ENCODE measurements at places on chromosomes 12 and 14.

- no peak for DNase-seq
These were observed 41.3 kb downstream of the CDC42BPB start for GRCh38 chr14:103016071-103016470.

DNA sequence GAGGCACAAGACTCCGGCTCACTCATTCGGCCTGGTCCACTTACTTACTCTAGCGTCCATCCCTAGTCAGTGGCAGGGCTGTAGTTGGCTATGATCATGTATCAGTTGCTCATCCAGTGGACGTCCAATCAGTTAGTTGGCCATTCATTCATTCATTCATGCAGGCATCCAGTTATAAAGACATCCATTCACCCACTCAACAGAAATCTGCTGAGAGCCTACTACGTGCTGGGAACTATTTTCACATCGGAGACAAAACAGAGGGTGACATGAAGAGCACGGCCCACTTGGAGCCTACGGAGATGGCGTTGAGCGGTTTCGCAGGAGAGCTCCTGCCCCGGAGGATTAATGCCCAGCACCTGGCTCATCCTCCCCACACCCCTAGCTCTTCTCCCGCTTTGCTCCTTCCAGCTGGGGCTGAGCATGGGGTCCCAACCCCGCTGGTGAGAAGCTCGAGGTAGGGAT, 49.7 kb downstream of the SNAPC1 start:
- no peak for DNase-seq

DNA sequence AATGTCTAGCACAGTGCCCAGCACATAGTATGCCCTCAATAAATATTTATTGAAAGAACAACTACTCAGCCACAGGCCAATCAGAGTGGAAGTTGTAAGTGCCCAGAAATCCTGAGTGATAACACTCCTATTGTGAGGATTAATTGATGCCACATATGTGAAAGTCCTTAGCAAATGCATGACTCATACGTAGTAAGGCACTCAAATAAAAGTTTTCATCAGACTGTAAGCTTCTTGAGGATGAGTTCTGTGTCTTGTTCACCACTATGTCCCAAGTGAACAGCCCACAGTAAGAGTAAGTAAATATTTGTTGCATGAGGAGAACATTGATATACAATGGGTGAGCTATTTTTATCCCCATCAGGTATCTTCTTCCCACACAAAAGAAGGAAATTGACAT, 24.7 kb upstream of the ANO6 start:
- DNase-seq, result no peak

GRCh38 chr14:99181241-99181640, 90.8 kb downstream of the BCL11B start:
- DNase-seq, result no peak

- DNase-seq, result no peak
These were observed 22.2 kb upstream of the RDH16 start for GRCh38 chr12:56979628-56980027.

GRCh38 chr14:29339494-29340172, 573.0 kb downstream of the FOXG1 start:
- DNase-seq, result no peak

DNA sequence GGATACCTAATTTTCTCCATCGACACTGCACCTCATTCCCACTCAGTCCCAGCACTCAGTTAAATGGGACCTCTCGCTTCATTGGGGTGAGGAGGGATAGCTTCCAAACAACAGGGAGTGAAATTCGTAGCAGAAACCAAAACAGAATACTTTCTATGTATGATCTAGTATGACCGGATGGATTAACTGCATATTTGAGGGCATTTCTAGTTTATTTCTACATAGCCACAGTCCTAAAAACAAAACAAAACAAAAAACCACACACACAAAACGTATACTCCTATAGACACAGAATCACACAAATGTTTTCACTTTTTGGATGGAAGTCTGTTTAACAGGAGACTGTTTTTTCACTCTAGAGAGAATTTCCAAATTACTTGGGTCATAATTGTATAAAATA, 307.5 kb upstream of the FKBP4 start:
- DNase-seq, result no peak

DNA sequence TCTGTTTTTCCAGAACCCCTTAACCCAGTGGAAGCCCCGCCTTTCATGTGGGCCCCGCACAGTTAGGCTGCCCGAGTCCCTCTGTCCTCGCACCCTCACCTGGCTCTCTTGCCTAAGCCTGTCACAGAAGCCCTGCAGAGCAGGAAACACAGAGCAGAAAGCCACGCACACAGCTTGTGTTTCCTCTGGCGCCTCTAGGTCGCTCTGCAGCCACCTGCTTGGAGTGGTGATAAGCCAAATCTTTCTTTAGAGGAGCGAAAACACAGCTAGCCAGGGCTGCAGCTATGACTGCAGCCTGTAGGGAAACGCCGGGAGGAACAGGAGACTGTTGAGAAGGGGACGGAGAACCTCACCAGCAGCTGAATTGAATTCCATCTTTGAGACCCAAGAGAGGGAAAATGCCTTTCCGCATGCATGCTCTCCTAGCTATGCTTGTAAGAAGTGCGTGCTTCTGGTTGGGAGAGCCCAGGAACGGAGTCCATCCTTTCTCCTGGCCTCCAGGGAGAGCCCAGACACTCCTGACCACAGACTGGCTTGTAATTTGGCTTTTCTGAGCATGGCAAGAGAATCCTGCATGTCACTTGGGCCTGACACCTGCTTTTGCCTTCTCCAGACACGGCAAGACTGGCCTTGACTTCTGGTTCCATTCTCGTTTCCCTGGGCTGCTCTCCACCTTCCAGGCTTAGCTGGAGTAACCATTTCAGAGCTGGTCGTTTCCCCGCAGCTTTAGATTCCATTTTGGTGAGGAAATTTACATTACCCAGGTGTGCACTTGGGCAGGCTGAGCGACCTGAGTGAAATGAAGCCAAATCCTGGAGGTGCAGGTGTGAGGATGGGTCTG, 301.6 kb downstream of the CACNA1C start:
- DNase-seq, result no peak

- no peak for DNase-seq
These were observed 340.7 kb upstream of the DDHD1 start for GRCh38 chr14:53493860-53494259.

GRCh38 chr12:54195737-54196347, 7.1 kb upstream of the SMUG1 start:
- no peak for DNase-seq

GRCh38 chr14:99730876-99731546, 46.9 kb downstream of the CYP46A1 start:
- no peak for DNase-seq

DNA sequence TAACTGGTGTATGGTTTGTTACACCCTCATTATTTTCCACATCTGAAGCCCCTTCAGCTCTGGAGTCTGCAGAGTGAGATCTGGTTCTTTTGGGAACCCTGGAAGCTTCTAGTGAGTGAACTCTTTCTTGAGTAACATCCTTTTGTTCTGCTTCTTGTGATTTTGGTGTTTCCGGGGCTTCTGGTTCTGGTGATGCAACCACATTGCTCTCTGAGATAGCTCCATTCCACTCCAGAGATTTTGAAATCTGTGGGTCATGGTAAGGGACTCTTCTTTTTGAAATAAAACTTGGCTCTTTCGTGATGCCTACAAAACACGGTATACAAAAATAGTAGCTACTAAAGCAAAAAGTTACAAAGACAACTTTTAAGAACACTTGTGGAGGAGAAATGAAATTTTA, 5.4 kb downstream of the MDM1 start:
- DNase-seq, result no peak

- no peak for DNase-seq
These were observed 27.2 kb upstream of the KCNA5 start for GRCh38 chr12:5016526-5016925.

DNA sequence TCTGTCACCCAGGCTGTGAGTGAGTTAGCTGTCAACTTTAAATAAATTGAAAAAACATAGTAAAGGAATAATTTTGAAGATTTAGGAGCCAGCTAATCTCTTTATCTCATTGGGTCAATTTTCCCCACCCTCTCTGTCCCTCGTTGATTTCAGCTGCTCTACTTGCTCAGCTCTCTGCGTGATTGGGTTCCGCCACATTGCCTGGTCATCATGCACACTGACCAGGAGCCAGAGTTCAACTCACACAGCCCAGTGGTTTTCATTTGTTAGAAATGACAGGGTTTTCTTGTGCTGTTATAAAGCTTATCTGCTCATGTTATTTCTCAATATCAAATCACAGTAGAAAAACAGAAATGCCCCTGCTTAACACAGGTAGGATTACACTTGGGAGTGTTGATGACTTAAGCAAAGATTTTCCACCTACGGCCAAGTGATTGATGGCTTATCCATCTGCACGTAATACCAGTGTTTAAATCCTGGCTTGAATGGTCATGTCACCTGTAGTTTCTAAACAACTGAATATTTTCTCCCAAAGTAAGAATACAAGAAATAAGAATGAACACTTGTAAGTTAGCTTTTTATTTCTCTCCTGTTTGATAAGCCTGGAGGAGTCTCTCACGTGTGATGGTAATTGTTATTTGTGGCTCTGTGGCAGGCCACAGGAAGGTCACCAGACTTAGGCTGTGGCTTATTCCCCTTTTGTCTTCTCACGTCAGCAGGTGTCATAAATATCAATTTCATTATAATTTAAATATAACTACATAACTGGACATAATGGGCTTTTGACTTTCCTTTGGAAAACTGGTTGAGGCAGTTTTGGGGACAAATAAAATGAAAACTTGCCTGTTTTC, 367.2 kb upstream of the DDHD1 start:
- no peak for DNase-seq

DNA sequence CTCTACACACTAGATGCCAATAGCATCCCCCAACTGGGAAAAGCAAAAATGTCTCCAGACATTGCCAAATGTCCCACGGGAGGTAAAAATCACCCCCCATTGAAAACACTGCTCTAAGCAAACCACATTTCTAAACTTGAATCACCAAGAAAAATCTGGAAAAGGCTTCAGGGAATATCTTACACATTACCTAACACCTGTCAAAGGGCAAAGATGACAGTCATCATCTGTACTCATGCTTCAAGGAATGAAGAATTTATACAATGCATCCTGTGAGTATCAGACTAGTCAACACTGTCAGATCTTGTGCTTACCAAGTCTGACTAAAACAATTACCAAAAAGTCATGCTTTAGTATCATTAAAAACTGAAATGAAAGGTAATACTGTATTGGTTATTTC, 161.6 kb upstream of the SOX5 start:
- DNase-seq, result no peak

DNA sequence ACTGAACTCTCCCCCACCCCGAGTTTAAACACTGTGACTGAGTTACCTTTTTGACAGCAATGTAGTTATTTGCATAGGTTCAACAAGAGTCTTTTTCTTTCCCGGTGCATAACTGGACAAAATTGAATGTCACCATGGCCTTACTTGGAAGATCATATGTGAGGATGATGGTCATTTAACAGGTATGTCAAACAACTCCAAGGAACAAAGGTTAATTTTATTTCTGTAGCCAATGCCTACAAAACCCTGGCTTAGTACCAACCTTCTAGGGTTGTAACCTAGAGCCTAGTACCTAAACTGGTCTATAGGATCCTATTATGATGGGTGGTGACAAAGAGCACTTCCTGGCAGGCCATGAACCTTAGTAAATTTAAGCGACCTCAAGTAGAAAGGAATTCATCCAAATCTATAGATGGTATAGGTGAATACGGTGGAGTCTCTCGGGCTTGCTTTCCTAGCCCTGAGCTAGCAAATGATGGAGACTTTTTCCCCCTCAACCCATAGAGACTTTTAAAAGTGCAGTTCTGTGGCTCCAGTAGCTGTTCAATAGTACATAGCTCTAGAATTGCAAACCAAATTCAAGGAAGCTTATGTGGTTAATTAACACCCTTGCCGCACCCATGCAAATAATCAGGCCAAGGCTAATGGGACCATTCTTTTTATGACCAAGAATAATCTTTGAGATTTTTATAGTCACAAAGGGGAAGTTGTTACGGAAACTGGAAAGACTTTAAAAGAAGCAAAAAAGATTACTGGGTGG, 89.0 kb downstream of the SLC38A1 start:
- no peak for DNase-seq

- no peak for DNase-seq
These were observed 31.9 kb upstream of the TC2N start for GRCh38 chr14:91899213-91899612.

DNA sequence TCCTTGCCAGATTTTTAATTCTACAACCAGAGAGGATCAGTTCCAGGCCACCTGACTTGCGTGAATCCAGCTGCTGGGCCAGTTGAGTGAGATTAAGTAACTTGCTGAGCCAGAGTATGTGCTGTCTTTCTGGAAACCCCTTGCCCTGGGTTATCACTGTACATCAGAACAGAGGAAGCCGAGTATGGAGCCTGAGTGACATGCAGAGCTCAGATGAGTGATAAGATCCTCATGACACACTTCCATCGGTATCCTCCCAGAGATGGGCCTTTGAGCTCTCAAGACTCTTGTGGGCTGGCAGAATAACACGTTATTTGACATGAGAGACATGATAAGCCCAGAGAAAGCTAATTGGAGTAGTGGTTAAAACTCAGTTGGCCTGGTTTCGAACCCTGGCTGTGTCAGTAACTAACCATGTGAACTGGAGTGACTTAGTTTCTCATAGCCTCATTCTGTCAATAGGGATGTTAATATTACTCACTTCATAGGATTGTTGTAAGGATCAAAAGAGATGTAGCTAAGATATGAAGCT, 388.1 kb downstream of the ZFP36L1 start:
- no peak for DNase-seq

GRCh38 chr14:79082883-79083282, 912.7 kb downstream of the NRXN3 start:
- no peak for DNase-seq

GRCh38 chr14:36553656-36554260, 28.7 kb downstream of the NKX2-8 start:
- no peak for DNase-seq

DNA sequence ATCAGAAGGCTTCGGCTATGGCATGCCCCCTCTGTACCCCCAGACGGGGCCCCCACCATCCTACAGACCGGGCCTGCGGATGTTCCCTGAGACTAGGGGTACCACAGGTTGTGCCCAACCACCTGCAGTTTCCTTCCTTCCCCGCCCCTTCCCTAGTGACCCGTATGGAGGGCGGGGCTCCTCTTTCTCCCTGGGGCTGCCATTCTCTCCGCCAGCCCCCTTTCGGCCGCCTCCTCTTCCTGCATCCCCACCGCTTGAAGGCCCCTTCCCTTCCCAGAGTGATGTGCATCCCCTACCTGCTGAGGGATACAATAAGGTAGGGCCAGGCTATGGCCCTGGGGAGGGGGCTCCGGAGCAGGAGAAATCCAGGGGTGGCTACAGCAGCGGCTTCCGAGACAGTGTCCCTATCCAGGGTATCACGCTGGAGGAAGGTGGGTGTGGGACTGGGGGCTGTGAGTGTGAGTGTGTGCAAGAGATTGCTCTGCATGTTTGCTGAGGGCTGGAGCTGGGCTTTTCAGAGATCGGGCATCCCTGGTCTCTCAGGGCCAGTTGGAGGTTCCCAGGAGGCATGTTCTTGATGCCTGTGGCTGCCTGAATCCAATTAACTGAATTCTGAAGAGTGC, 8.6 kb downstream of the NFATC4 start:
- DNase-seq, result no peak

- no peak for DNase-seq
These were observed 786.8 kb downstream of the TMTC2 start for GRCh38 chr12:83473408-83474095.

GRCh38 chr12:44511289-44511688, 364.8 kb downstream of the NELL2 start:
- no peak for DNase-seq

- no peak for DNase-seq
These were observed 27.3 kb upstream of the FRS2 start for GRCh38 chr12:69442894-69443293.
